Right atrium auricular region (tissue), 2 donors: ENCODE measurements at places on chromosomes 16 and 17.

- no peak for DNase-seq
Measured at GRCh38 chr17:80358131-80358530, 56.8 kb upstream of the ENDOV start.

DNA sequence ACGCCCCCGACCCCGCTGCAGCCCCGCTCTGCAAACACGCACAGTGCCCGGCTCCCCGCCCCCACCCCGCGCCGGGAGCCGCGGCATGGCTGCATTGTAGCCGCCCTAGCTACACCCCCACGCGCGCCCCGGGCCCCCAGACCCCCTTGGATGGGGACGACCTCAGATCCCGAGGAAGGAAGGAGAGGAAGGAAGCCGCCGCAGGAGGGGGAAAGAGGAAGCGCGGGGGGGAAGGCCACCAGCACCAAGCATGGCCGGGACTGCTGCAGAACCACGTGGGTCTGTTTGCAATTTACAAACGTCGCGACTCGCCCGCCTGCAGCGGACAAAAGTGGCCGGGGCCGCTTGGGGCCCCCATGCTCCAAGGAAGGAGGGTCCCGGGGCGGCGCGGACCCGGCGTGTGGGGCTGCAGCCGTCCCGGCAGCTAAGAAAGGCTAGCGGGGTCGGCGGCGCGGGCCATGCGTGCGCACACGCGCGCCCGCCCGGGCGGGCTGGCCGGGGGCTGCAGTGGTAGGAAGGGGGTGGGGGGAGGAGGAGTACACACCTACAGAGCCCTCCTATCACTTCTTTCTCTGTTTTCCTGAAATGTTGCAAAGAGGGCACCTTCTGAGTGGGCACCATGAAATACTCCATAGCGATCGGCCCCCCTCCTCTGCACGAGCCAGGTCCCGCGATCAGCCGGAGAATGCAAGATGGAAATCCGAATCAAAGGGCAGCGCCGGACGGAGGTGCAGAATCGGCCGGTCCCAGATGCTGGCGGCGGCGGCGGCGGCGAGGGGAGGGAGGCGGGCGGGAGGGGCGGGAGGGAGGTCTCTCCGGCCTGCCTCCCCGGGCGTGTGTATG is 488 bp downstream of the TFAP4 start:
- DNase-seq: no peak

GRCh38 chr17:15447928-15448579 is 19.4 kb downstream of the CDRT4 start:
- DNase-seq: no peak

- no peak for DNase-seq
Measured at GRCh38 chr16:81551151-81551808, 106.7 kb downstream of the CMIP start.

DNA sequence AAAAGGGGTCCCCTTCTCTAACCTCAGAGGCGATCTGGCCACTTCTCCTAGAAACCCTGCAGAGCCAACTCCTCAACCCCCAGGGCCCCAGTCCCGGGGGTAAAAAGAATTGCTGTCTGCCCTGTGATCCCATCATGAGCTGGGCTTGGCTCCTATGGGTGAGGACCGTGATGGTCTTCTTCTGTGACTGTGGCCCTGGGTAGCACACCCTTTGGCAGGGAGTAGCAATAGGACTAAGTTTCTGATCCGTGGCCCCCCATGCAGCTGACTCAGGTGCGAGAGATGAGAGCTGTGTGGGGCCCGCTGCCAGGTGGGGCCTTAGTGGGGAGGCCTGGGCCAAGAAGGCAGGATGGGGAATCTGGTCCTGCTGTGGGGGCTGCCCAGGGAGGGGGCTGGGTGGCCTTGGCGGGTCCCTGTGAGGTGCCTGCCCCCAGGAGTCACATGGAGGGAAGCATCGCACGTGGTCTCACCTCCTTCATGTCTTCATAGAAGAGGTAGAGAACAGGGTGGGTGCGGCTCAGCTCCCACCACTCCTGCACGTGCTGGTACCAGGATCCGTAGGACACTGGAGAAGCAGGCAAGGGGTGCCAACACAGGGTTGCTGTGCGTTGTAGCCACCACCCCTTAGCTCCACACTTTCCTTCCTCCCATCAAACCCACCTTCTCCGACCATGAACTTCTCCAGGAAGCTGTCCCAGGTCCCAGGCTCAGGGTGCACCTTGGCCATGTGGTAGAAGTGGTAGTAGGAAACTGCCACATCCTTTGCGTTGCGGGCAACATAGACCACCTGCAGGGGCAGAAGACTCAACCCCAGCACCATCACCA is 3.3 kb downstream of the SULT1A1 start:
- DNase-seq: no peak

DNA sequence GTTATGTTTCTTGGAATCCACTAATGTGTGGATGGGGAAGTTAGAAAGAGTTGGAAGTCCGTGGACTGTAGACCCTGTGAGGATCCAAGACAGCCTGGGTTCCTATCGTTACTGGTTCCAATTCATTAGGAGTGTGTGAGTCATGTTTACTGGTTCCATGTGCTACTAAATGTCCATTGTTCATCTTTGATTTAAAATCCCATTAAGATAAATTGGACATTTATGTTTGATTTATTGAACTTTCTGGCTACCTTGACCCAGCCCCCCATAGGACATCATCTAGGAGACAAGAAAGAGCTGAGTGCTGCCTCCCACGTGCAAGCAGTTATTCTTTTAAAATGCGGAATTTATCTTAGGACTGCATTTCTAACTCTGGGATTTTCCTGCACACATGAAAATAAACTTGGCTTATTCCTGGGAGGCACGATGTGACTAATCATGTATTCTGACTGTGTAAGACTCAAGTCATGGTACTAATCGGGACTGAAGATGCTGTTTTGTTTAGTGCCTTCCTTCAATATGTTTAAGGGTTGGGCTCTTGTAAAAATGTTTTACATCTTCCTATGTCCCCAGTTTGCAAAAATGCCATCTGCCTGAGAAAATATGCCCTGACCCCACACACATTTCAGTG is 53.4 kb downstream of the RGS9 start:
- no peak for DNase-seq

- no peak for DNase-seq
Measured at GRCh38 chr16:71402007-71402406, 39.8 kb downstream of the TLE7 start.

GRCh38 chr17:39271546-39271945 is 45.8 kb upstream of the STAC2 start:
- peak; percentile 54 for DNase-seq

GRCh38 chr16:81029930-81030604 is 5.6 kb upstream of the ATMIN start:
- no peak for DNase-seq

- DNase-seq: peak; percentile 77
Measured at GRCh38 chr17:38879878-38880665, 10.2 kb downstream of the LASP1 start.

GRCh38 chr16:83271970-83272575 is 535.7 kb upstream of the HSBP1 start:
- DNase-seq: no peak

GRCh38 chr16:31167315-31167714 is 12.6 kb upstream of the FUS start:
- no peak for DNase-seq

- DNase-seq: no peak
Measured at GRCh38 chr16:3573146-3573815, 3.9 kb downstream of the NLRC3 start.

GRCh38 chr17:6471531-6472465 is 27.5 kb downstream of the PIMREG start:
- DNase-seq: no peak
